ENCODE measurements at places on chromosomes 2 and 18. TPM values are rescaled to one million over a fixed set of nuclear protein-coding genes. Genes with fewer than 3 reads are reported as not detected.

GRCh38 chr2:101501443-101501842, 26.5 kb upstream of the RFX8 start:
- H3K4me3 ChIP-seq, result no peak overlapping the region
- peaks cover 26% of the 10 kb centered on the region for H3K4me1 ChIP-seq
- H3K27ac ChIP-seq, result peak overlapping the region; percentile 81
- DNase-seq, result peak; percentile 74

- peaks cover 2% of the 10 kb centered on the region for H3K4me1 ChIP-seq
- no peaks in the 10 kb centered on the region for H3K27me3 ChIP-seq
- no peak overlapping the region for H3K27ac ChIP-seq
- H3K36me3 ChIP-seq, result no peaks in the 10 kb centered on the region
- no peak overlapping the region for H3K4me3 ChIP-seq
- peak; percentile 23 for DNase-seq
These were observed 833.8 kb upstream of the PIK3C3 start for GRCh38 chr18:41121116-41121826.

DNA sequence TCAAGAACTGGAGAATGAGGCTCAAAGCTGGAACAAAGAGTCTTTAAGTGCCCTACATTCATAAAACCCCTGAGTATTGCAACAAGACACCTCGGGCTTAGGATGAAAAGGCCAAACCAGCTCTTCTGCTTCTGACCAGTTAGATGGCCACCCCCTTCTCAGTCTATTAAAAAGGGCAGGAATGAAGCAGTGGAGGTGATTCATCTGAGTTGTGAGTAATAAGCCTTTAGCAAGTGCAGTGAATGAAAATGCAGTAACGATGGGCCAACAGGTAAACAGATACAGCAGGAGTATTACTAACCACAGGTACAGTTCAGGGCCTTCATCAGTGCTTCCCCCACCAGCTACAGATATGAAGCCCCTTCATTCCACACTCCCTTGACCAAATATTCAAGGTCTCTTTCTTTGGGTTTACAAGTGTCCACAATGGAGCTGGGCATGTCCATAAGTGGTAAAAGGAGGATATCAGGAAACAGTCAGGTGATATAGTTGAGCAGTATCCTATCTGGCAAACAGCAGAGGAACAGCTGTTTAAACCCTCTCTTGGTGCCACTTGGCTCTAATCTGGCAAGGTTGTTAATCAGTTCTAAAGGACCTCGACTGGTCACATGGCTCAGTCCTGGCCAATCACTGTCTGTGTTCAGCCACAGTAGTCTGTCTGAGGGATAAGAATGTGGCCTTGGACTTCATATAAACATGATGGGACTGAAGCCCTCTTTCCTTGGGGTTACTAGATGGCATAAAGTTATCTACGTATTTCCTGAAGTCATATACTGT, 17.8 kb downstream of the SERPINB13 start:
- H3K4me1 ChIP-seq, result no peaks in the 10 kb centered on the region
- H3K36me3 ChIP-seq, result no peaks in the 10 kb centered on the region
- no peaks in the 10 kb centered on the region for H3K27me3 ChIP-seq
- no peak overlapping the region for H3K27ac ChIP-seq
- DNase-seq, result no peak
- H3K4me3 ChIP-seq, result no peak overlapping the region

DNA sequence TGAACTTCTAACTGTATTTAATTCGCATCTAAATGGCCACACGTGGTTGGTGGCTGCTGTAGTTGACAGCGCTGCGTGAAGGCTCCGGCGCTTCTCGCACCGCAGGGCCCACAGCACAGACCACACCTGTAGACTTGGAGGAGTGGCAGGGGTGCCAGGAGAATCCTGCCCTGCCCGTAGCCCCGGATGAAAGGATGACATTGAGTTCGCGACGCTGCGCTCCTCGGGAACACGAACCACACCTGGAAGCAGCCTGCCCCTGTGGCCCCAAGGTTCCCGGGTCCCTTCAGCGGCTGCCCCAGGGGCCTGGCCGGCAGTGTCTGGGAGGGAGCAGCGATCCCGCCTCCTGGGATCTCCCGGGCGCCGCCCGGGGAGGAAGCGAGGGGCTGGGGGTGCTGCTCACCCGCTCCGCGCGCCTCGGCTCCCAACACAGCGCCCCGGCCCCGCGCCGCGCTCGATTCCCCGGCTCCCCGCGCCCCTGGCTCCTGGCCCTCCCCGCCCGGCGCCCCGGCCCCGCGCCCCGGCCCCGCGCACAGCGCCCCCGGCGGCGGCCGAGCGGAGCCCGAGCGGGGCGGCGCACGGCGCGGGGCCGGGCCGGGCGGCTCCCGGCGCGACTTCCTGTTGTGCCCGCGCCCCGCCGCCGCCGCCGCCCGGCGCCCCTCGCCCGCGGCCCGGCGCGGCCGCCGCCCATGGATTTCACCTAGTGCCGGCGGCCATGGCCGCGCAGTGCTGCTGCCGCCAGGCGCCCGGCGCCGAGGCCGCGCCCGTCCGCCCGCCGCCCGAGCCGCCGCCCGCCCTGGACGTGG, at the start of gene RNPEPL1:
RNPEPL1 (plus strand) TSS at position 613 of the 806 bp plus-strand sequence; CDS start at position 716, 103 bp downstream.
- peak within 1 kb of the TSS; percentile 67 for H3K27ac ChIP-seq
- H3K36me3 ChIP-seq, result peaks cover 6% of the 10 kb centered on the region
- no peaks in the 10 kb centered on the region for H3K27me3 ChIP-seq
- H3K4me3 ChIP-seq, result peak within 1 kb of the TSS; percentile 60

GRCh38 chr2:9095690-9096089, 92.2 kb upstream of the MBOAT2 start:
- peak overlapping the region; percentile 51 for H3K27ac ChIP-seq
- H3K4me1 ChIP-seq, result peaks cover 26% of the 10 kb centered on the region
- no peak overlapping the region for H3K4me3 ChIP-seq
- DNase-seq, result peak; percentile 49
- no peaks in the 10 kb centered on the region for H3K27me3 ChIP-seq
- no peaks in the 10 kb centered on the region for H3K36me3 ChIP-seq

GRCh38 chr2:129296806-129297205, 682.7 kb upstream of the RAB6C start:
- peak overlapping the region; percentile 38 for H3K27ac ChIP-seq
- no peak overlapping the region for H3K4me3 ChIP-seq
- H3K27me3 ChIP-seq, result no peaks in the 10 kb centered on the region
- H3K4me1 ChIP-seq, result peaks cover 17% of the 10 kb centered on the region
- DNase-seq, result peak; percentile 84

GRCh38 chr2:24832521-24832920, 39.3 kb downstream of the CENPO start:
- no peak for DNase-seq
- peak overlapping the region; percentile 42 for H3K27ac ChIP-seq
- peaks cover 31% of the 10 kb centered on the region for H3K36me3 ChIP-seq
- peaks cover 41% of the 10 kb centered on the region for H3K4me1 ChIP-seq

DNA sequence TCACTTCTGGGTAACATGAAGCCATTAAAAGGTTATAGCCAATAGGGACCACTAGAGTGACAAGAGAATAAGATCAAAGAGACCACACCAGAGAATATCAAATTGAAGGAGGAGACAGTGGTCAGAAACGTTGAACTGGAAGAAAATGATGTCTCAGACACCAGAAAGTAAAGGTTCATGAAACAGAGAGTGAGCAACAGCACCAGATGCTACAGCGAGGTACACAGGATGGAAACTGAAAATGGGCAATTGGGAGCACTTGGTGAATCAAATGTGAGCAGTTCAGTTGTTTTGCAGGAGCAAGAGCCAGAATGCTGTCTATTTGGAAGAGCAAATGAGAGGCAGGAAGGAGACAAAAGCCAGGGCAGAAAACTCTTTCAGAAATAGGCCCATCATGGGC, 162.6 kb downstream of the SS18 start:
- no peak overlapping the region for H3K27ac ChIP-seq
- H3K4me3 ChIP-seq, result no peak overlapping the region
- H3K27me3 ChIP-seq, result no peaks in the 10 kb centered on the region
- H3K36me3 ChIP-seq, result no peaks in the 10 kb centered on the region
- no peak for DNase-seq

DNA sequence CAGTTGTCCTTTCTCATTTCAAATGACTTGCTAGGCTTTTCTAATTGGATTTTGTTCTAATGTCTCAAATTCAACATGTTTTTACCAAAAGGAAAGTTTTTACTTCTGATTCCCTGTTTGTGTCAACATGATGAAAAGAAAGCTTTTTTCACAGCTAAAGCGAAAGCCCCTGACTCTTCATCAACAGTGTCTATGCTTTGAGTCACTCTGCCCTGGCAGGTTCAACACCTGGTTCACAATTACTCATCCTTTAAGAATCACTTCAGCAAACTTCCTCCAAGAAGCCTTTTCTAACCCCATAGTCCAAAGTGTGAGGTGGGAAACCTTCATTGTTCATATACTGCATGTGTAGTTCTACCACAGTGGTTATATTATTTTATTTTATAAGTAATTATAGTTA, 7.6 kb upstream of the DSG2 start:
- no peaks in the 10 kb centered on the region for H3K4me1 ChIP-seq
- no peak overlapping the region for H3K27ac ChIP-seq
- no peaks in the 10 kb centered on the region for H3K36me3 ChIP-seq
- H3K4me3 ChIP-seq, result no peak overlapping the region

IL1RL2 gene
- total RNA-seq, result 0.27 TPM

ABCG8 gene
- total RNA-seq, result not detected

OBSL1 gene
- 120 TPM for total RNA-seq

LOXL3 gene
- 6.1 TPM for total RNA-seq

SERPINB12 gene
- 0.62 TPM for total RNA-seq

Data from muscle of leg (tissue), 16 donors.